H9 (cell line): ENCODE measurements at places on chromosomes 11 and 22. TPM values are rescaled to one million over a fixed set of nuclear protein-coding genes. Genes with fewer than 3 reads are reported as not detected.

DNA sequence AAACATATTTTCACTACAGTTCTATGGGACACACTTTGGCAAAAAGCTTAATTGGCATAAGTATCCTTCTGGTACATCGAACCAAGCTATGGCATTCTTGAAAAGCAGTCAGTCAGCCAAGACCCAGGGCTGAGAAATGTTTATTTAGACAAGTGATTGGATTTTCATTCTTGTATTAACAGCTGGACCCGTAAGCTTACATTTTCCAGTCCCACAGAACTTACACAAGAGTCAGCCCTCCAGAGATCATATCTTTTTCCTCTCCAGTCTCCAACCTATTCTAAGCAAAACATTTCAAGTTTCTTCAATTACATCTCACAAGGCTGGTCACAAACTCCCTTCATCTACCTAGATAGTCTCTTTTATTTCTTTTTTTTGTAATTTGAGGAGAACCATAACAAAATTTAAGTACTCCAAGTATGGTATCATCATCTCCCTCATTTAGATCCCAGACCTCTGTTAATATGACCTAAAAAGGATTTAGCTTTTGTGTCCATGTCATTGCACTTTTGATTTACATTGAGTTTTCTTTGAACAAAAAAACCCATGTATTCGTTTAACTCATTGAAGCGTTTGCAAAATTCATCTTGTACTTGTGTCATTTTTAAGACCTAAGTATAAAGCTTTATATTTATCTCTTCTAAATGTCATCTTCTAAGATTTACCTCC, 67.9 kb upstream of the GRK3 start:
- H3K36me3 ChIP-seq: 0 out of 2 replicates have a peak, but pooled peaks cover under 1% of the 10 kb centered on the region
- H3K4me1 ChIP-seq: no peaks in the 10 kb centered on the region
- no peaks in the 10 kb centered on the region for H3K27me3 ChIP-seq
- H3K27ac ChIP-seq: no peak overlapping the region

DNA sequence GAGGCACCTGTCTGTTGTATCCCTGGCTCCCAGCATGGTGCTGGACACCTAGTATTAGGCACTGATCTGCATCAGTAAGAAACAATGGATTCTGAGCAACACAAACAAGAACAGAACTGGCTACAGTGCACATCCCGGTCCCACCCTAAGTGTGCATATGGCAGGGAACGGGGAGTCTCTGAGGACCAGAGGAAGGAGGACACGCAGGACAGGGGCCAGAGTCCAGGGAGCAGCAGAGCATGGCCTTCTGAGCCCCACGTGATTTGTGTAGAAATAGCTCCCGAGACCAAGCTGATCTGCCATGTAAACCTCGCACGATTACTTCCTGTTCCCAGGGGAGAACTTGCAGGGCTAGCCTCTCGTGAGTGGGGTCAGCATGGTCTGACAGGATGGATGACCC, 12.7 kb upstream of the SNX32 start:
- H3K27ac ChIP-seq: no peak overlapping the region
- H3K27me3 ChIP-seq: no peaks in the 10 kb centered on the region
- H3K36me3 ChIP-seq: no peaks in the 10 kb centered on the region
- no peaks in the 10 kb centered on the region for H3K4me1 ChIP-seq
- no peak for DNase-seq

DNA sequence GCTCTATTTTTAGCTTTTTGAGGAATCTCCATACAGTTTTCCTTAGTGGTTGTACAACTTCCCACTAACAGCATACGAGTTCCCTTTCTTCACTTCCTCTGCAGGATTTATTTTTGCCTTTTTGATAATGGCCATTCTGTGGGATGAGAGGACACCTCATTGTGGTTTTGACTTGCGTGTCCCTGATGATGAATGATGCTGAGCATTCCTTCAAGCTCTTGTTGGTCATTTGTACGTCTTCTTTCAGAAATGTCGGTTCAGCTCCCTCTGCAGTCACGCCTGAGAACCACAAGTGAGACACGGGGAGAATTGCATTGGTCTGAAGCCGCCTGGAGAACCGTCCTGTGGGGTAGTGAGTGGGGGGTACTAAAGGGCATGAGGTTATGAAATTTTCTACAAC, 2.0 kb upstream of the KRTAP5-10 start:
- no peak overlapping the region for H3K4me3 ChIP-seq
- H3K36me3 ChIP-seq: no peaks in the 10 kb centered on the region
- no peak overlapping the region for H3K27ac ChIP-seq
- no peaks in the 10 kb centered on the region for H3K27me3 ChIP-seq
- no peaks in the 10 kb centered on the region; the same call in 1 of the 2 replicates for H3K4me1 ChIP-seq
- peak; percentile 59 for DNase-seq

DNA sequence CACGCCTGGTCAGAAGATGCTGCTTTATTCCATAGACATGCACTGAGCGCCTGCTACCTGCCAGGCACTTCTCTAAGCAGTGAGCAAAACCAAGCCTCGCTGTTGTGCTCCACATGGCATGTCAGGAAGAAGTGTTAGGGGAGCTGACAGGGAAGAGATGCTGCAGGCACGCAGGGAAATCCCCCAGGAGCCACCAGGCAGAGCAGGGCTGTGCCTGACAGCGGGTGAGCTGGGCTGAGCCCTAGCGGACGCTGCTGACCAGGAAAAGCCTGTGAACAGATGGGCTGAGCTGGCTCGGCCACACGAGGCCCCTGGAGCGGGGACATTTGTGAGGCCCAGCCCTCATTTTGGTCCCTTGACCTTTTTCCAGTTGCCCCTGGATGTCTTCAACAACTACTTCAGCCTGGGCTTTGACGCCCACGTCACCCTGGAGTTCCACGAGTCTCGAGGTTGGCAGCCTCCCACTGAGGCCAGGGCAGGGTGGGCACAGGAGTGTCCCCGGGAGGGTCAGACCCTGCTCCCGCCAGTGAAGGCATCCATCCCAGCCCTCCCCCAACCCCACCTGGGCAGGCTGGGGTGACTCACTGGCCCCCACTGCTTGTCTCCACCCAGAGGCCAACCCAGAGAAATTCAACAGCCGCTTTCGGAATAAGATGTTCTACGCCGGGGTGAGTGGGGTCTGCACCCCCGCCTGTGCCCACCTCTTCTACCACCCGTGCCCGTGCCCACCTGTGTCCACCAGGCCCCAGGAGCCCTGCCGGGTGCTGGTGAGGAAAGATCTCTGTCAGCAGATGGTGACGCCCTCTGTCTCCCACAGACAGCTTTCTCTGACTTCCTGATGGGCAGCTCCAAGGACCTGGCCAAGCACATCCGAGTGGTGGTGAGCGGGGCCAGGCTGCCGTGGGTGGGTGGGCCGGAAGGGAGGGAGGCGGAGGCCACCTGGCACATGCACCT, 7.4 kb upstream of the MDK start:
- no peak overlapping the region for H3K27ac ChIP-seq
- H3K4me3 ChIP-seq: no peak overlapping the region
- no peak for DNase-seq

DNA sequence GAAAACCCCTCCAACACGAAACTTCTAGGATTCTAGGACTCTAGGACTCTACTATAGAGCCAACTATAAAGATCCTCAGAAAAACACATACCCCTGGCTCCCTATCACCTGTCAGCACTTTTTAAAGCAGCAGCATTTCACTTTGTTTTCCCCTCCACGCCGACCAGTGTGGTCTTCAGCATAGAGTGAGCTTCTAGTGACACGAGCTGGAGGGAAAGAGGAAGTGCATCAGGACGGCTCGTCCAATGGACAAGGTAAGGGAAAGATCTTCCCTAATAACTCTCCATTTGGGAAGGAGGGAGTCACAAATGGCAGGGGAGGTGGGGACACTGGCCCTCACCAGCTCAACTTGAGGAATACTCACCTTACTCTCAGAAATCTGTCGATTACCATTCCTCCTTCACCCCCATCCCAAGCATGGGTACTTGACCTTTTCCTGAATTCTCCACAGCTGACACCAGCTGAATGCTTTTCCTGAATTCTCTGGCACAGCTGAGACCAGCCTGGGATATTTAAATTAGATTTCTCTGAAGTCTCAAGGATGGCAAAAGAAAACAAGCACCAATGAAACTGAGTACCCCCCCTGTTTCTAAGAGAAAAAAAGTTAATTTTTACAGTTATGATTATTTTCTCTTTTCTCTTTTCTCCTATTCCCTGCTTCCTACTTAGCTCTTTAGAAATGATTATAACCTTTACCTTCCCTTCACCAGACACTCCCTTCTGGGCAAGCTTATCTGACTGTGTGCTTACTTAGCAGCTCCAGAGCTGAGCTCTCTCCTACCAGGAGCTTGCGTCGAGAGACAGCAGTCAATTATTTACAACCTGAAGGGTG, 33.3 kb upstream of the NNMT start:
- no peak overlapping the region for H3K4me3 ChIP-seq
- no peaks in the 10 kb centered on the region for H3K27me3 ChIP-seq
- no peak overlapping the region for H3K27ac ChIP-seq

DNA sequence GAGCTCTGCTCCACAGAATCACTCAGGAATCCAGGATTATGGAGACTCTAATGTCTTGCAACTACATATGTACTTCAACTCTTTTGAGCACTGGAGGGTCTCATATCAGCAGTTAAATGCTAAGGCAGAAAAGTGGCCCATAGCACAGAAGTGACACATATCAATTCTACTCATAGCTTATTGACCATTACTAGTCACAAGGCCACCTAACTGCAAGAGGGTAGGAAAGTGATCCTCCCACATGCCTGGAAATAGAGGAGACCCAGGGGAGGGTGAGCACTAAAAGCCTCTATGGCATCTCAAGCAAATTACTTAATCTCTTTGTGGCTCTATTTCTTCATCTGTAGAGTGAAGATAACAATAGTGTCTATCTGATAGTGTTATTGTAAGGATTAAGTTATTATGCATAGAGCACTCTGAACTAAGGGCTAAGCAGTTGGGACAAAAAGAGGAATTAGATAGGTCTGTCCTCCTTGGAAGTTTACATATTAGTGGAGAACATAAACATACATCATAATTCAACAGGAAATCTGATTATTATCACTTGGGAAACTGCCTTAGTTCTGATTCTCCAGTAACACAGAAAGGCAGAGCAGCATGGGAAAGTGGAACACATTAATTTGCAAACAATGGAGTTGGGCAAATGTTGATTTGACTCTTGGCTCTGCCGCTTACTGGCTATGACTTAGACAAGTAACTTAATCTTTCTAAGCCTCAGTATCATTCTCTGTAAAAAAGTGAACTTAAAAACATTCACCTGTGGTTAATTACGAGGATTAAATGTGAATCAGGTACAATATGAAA, 25.1 kb upstream of the USP47 start:
- no peak overlapping the region for H3K27ac ChIP-seq
- H3K4me1 ChIP-seq: no peaks in the 10 kb centered on the region
- DNase-seq: no peak
- H3K27me3 ChIP-seq: no peaks in the 10 kb centered on the region
- H3K36me3 ChIP-seq: no peaks in the 10 kb centered on the region

DNA sequence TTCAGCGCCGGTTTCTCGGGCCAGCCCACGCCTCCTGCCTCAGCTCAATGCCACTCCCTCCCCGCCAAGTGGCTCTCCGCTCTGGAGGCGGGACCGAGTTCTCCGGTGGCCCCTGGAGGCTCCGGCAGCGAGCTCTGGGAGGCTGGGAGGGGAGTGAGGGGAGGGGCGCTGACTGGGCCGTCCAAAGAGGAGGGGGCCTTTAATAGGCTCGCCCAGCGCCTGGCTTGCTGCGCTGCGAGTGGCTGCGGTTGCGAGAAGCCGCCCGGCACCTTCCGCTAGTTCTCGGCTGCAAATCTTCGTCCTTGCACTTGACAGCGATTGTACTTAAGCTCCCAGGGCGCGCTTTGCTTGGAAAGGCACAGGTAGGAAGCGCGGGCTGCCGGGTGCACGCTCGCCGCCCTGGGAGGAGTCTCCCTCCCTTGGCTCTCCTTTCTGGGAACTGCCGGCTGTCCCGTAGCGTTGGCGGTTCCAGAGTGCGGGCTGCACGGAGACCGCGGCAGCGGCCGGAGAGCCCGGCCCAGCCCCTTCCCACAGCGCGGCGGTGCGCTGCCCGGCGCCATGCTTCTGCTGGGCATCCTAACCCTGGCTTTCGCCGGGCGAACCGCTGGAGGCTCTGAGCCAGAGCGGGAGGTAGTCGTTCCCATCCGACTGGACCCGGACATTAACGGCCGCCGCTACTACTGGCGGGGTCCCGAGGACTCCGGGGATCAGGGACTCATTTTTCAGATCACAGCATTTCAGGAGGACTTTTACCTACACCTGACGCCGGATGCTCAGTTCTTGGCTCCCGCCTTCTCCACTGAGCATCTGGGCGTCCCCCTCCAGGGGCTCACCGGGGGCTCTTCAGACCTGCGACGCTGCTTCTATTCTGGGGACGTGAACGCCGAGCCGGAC, at the start of gene ADAMTS15:
Gene ADAMTS15 (plus strand): TSS at position 230 of the 894 bp plus-strand sequence. CDS start 329 bp downstream, at position 559.
- H3K27ac ChIP-seq: no peak within 1 kb of the TSS
- H3K27me3 ChIP-seq: peaks cover 18% of the 10 kb centered on the region; the same call in 1 of the 2 replicates
- H3K4me3 ChIP-seq: peak within 1 kb of the TSS; percentile 87

GRCh38 chr11:74650498-74650897, 58.1 kb downstream of the POLD3 start:
- H3K36me3 ChIP-seq: peaks cover 25% of the 10 kb centered on the region
- H3K4me3 ChIP-seq: no peak overlapping the region
- 0 out of 2 replicates have a peak, but pooled peaks cover 2% of the 10 kb centered on the region for H3K27me3 ChIP-seq
- no peak overlapping the region for H3K27ac ChIP-seq
- DNase-seq: no peak
- no peaks in the 10 kb centered on the region for H3K4me1 ChIP-seq

DNA sequence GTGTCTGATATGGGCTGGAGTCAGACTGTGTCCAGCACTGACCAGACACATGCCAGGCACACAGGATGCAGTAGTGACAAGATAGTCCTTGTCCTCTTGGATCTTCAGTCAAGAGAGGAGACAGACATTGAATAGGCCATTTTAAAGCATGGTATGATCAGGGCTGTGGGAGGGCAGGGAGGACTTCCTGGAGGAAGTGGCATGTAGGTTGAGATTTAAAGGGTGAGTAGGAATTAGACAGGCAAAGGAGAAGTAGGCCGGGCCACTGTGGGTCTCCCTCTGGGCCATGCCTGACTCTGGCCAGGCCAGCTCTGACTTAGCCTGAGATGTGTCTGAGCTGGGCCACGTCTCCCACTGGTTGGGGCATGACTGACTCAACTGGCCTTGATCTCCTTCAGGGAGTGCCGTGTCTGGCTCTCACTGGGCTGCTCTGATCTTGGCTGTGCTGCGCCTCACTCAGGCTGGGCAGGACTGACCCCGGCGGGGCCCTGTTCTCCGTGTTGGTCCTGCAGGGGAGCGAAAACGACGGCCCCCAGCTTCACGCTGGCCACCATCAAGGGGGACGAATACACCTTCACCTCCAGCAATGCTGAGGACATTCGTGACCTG, 71.2 kb downstream of the MYO7A start:
- no peak overlapping the region for H3K27ac ChIP-seq
- H3K4me1 ChIP-seq: no peaks in the 10 kb centered on the region
- H3K36me3 ChIP-seq: no peaks in the 10 kb centered on the region
- no peak for DNase-seq

- no peaks in the 10 kb centered on the region for H3K36me3 ChIP-seq
- no peak overlapping the region for H3K4me3 ChIP-seq
- no peaks in the 10 kb centered on the region for H3K4me1 ChIP-seq
These were observed 25.5 kb downstream of the MYEOV start for GRCh38 chr11:69319255-69320106.

Gene CHRDL2
- 0.33 and 0.39 TPM in 2 replicates for total RNA-seq

Gene MRE11
- 37.1 and 40.7 TPM in 2 replicates for total RNA-seq

Gene IL10RA
- not detected in 2 replicates for total RNA-seq

Gene AGBL2
- 3.0 and 4.3 TPM in 2 replicates for total RNA-seq

Gene OR10G4
- 0.07 TPM in 1 of 2 replicates, not detected in the other for total RNA-seq

Gene PLEKHB1
- 34.0 and 37.1 TPM in 2 replicates for total RNA-seq
